ENCODE measurements at places on chromosomes 11 and 22.

DNA sequence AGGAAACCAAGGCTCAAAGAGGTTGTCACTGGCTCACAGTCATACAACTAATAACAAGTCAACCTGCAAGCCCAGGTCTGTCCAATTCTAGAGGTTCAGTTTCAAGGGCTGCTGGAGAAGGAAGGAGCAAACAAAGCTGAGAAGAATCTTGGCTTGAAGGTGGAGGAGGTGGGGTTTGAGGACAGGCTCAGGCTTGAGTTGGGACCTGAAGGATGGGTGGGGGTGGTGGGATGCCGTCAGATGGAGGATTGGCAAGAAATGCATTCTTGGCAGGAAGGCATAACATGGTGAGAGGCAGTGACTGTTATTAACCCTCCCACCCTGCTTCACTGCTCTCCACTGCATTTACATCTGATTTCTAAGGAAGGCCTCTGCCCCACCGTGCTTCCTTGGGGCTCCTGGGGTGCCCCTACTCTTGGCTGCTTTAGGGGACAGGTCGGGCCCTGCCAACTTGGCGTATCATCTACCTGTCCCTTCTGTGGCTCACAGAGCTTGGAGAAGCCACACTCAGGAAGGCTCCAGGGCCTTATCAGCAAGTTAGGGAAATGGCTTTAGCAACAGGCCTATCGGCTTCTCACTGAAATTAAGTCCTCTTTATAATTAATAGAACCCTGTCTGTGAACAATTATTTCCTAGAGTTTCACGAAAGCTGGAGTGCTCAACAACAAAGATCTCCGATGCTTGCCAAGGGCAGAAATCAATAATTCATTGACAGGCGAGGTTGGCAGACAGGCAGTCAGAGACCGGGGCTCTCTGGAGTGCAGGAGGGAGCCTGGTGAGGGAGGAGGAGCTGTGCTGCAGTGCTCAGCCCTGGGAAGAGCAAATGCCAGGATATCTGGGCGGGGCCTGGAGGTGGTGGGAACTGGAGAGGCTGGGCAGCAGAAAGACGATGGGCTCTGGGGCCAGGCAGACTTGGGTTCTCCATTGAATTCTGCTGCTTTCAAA lies 84.9 kb upstream of the NARS2 start:
- peak; percentile 53 for DNase-seq

- no peak for DNase-seq
Observed at GRCh38 chr11:15852179-15852578, 504.2 kb downstream of the SOX6 start.

DNA sequence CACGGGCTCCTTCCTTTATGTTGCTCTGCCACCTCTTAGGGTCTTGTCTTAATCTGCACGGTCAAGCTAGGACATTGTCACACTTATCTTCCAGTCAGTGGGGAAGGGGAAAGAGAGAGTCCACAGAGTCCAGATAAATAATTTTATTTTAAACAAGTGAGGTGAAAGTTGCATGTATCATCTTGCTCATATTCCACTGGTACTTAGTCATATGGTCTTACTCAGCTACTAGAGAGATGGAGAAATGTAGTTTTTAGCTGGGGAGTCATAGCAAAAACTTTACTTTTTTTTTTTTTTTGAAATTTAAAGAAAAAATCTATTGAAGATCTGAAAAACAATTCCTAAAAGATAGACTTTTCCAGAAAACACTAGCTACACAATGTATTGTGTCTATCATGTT lies 29.0 kb downstream of the PDE3B start:
- no peak for DNase-seq

DNA sequence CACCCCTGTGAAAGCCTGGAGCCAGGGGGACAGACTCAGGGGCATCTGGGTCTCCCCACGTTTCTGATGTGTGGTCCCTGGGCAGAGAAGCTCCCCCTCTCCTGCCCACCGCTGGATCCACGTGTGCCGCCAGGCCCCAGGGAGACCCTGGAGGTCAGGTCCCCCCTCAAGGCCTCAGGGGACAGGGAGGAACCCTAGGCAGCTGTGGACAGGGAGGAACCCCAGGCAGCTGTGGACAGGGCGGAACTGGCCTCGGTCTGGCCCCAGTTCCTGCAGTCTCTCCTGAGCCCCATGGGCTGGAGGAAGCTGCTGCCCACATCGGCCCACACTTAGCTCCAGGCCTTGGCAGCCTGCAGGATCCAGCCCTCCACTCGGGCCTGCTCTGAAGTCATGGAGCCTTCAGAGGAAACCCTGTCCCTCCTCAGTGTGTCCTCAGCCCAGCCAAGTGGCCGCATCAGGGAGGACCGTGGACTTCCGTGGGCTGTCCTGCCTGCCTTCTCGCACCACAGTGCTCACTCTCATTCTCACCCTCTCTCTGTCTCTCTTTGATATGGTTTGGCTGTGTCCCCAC lies 127.7 kb downstream of the BRD1 start:
- peak; percentile 59 for DNase-seq

GRCh38 chr11:78400702-78401101 lies 16.9 kb downstream of the GAB2 start:
- DNase-seq = no peak

GRCh38 chr22:37929390-37929789 lies 23.3 kb downstream of the MICALL1 start:
- DNase-seq = no peak

DNA sequence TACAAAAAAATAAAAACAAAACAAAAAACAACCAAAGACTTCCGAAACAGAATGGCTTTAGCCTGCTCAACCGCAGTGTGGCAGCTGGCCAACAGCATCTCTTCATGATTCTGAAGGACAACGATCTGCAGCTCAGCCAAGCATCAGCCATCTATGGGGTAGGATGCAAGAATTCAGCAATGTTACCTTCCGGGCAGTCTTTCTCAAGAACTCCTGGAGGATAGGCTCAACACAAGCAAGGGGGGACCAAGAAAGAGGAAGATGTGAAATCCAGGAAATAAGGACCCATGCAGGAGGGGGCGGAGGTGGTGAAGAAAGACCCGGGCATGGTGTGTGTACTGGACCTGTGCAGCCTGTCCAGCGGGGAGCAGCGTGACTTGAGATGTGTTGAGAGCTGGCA lies 3.5 kb upstream of the TSPO start:
- DNase-seq = no peak

DNA sequence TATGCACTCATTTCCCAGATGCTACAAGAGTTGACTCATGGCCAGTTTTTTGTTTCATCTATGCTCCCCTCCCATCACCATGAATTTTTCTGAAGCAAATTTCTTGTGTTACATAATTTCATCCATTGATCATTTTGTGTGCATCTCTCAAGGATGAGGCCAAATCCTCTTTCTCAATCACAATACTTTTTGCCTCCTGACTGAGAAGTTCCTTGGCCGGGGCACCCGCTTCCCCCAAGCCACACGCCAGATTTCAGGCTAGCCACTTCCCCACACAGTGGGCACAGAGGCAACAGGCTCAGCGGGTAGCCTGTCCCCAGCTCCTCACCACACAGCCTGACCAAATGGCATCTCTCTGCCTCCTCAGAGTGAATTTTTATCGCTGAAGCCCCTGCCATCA lies 9.8 kb upstream of the DSCAML1 start:
- DNase-seq = no peak

- no peak for DNase-seq
Observed at GRCh38 chr11:113289431-113290187, 24.8 kb upstream of the TTC12 start.

DNA sequence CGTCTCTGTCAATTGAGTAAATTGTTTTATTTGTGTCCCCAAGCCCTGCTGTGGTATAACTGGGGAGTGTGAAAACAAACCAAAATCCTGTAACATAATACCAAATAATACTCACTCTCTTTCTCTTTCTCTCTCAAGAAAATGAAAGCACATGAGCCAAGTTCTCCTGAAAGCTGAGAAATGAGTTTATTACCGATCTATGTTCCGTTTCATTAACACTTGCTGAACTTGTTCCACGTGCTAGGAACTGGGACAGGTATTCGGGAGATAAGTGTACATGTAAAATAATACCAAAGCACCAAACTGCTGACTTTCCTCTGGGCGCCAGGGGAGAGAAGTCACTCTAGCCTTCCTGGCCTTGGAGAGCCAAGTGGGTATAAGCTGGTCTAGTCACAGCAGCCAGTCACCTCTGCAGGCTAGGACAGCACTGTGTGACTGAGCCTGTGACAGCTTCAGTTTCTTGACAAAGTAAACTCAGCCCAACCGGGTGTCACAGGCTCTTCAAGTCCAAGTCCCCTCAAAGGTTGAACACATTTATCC lies 23.1 kb downstream of the CD6 start:
- DNase-seq = no peak

GRCh38 chr11:86632499-86633269 lies 39.7 kb downstream of the ME3 start:
- DNase-seq = no peak

DNA sequence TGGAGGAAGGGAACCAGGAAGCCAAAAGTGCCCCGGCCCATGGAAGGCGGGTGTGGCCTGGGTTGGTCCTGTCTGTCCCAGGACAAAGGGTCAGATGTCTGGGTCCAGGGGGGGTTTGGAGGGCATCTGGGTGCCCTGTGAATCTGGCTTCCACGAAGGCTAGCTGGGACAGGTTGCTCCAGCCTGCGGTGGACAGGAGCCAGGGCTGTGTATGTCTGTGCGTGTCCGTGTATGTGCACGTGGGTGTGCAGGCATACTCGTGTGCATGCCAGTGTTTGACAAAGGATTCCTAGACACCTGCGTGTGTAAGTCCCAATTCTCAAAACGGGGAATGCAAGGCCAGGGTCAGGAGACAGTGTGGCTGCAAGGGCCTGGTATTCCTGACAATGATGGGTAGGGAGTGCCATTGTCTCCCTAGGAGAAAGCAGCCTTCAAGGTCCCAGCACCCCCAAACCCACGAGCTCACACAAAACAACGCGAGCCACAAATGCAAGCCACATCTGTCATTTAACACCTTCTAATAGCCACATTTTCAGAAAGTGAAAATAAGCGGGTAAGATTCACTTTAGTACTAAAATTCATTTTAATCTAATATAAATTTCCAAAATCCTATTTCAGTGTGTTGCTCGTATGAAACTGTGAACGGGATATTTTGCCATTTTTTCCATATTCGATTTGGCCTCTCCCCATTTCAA lies 78.4 kb upstream of the WNT7B start:
- DNase-seq = peak; percentile 85

DNA sequence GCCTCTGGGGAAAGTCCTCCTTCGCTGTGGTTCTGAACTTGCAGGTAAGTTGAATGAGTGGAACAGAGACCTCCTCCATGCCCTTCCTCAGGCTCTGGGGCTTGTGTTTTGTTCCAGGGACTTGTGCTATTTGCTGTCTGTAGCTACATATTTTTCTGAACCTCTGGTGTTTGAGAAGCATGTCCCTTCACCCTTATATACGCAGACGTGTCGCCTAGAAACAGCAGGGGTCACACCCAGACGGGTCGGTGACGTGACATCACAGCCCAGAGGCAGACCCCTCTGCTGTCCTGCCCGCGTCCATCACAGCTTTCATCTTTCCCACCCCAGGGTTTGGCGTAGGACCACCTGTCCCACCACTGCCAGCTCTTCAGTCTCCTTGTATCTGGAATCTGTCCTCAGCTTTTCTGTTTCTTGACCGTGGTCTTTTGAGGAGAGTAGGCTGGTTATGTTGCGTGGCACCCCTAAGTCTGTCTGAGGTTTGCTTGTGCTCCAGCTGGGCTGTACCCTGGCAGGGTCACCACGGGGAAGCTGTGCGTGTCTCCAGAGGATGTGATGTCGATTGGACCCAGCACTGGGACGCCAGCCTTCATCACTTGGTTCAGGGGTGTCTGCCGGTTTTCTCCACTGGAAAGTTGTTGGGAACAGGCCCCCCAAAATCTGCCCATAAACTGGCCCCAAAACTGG lies 13.4 kb upstream of the MUC5B start:
- no peak for DNase-seq

- DNase-seq = peak; percentile 49
Observed at GRCh38 chr22:49590381-49590780, 237.3 kb downstream of the BRD1 start.

DNA sequence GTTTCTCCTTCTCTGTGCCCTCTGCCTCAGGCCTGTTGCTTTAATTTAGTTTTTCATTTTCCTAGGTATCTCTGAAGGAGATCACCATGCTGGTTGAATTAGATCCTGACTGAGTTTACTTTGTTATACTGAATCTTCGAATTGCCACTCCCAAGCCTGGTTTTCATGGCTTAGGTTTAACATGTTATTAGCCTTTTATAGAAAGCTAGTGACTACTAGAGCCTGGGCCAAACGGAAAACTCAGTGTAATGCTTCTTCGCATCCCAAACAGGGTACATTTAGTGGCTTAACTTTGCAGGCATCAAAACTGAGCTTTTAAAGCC lies 3.6 kb downstream of the CRKL start:
- DNase-seq = no peak

- no peak for DNase-seq
Observed at GRCh38 chr11:15747671-15748070, 608.7 kb downstream of the SOX6 start.

GRCh38 chr11:87190071-87190470 lies 152.3 kb downstream of the TMEM135 start:
- no peak for DNase-seq

GRCh38 chr11:75236062-75236461 lies 4.5 kb upstream of the TPBGL start:
- DNase-seq = peak; percentile 17

DNA sequence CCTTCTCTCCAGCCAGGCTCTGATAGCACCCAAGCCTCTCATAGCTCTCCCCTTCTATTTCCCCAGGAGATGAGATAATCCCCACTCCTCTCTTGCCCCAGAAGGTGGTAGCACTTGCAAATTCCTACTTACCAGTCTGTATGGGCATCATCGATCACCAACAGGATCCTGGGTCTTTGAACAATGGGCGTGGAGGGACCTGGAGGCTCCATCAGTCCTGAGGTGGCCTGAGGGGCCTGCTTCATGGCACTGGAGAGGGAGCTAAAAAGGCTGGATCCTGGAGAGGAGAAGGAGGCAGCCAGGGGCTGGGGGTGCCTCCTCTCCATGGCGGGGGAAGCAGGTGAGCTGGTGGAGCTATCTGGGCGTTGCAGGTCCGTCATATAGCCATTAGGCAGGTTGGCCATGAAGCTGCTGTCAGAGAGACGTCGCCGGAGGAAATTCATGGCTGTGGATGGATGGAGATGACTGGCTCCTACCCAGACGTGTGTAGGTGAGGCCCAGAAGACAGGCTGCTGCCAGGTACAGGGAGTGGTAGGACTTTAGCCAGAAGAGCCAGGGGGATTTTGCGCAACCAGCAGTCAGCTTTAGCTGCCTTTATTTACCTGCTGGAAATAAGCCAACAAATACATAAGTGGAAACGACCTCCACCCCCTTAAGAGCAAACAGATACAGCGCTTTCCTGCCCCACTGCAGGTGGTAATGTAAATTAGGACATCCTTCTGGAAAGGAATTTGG lies 51.8 kb downstream of the SYN3 start:
- no peak for DNase-seq

DNA sequence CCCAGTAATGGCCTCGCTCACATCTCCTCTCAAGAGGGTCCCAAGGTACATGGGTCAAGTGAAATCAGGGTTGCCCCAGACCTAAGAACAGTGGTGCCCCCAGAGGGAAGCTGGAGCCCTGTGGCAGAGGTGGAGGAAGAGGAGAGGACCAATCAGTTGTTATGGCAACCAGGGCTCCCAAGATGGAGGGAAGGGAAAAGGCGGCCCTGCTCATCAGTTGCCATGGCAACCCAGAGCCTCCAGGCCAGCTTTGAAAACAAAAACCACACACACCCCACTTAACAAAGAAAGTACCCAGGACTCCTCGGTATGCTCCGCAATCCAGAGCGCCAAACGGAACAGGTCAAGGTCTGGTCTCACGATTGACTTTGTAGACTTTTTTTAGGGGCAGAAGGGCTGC lies 53.5 kb upstream of the SLC35C1 start:
- DNase-seq = no peak

- no peak for DNase-seq
Observed at GRCh38 chr11:2927851-2928604, 1.2 kb downstream of the PHLDA2 start.

Data from coronary artery (tissue), 2 donors.